ENCODE measurements at places on chromosomes 2 and 18. TPM values are rescaled to one million over a fixed set of nuclear protein-coding genes. Genes with fewer than 3 reads are reported as not detected.

LONRF2 gene
- 0.39 TPM for total RNA-seq

ATL2 gene
- total RNA-seq: 29.7 TPM

MLPH gene
- 21.9 TPM for total RNA-seq

FASTKD2 gene
- 29.8 TPM for total RNA-seq

TXNL1 gene
- 29.9 TPM for total RNA-seq

HSBP1L1 gene
- 20.8 TPM for total RNA-seq

COL4A3 gene
- 0.39 TPM for total RNA-seq

MAPRE2 gene
- 31.1 TPM for total RNA-seq

TMEM178A gene
- total RNA-seq: not detected

NTSR2 gene
- not detected for total RNA-seq

KDSR gene
- total RNA-seq: 23.6 TPM

USP14 gene
- total RNA-seq: 14.5 TPM

PECR gene
- total RNA-seq: 9.4 TPM

REG1B gene
- not detected for total RNA-seq

KLHL29 gene
- 14.1 TPM for total RNA-seq

CETN1 gene
- not detected for total RNA-seq

TOGARAM2 gene
- total RNA-seq: not detected

SIGLEC15 gene
- not detected for total RNA-seq

TMEM163 gene
- total RNA-seq: not detected

LDLRAD4 gene
- under 0.01 TPM for total RNA-seq

ZAP70 gene
- total RNA-seq: not detected

MDH1B gene
- total RNA-seq: 3.9 TPM

RAX gene
- total RNA-seq: not detected

NEB gene
- 2.7 TPM for total RNA-seq

SAP130 gene
- total RNA-seq: 13.2 TPM

TNS1 gene
- 5.5 TPM for total RNA-seq

SERPINB7 gene
- total RNA-seq: 0.79 TPM

UGT1A4 gene
- total RNA-seq: 0.39 TPM

DNER gene
- total RNA-seq: 7.9 TPM

MRPL53 gene
- 31.8 TPM for total RNA-seq

DSEL gene
- 28.7 TPM for total RNA-seq

EFR3B gene
- 0.39 TPM for total RNA-seq

GPR75 gene
- total RNA-seq: 3.5 TPM

PJVK gene
- 5.1 TPM for total RNA-seq

COLEC11 gene
- total RNA-seq: 0.39 TPM

SGO2 gene
- total RNA-seq: 3.1 TPM

METTL4 gene
- total RNA-seq: 8.6 TPM

EMILIN1 gene
- 5.2 TPM for total RNA-seq

CCDC102B gene
- total RNA-seq: not detected

HJURP gene
- 7.9 TPM for total RNA-seq

ACVR1 gene
- total RNA-seq: 9.4 TPM

MFSD2B gene
- not detected for total RNA-seq

FOXD4L1 gene
- not detected for total RNA-seq

Data from placental epithelial cell (primary cell).